ENCODE measurements at places on chromosomes 6 and 20.

GRCh38 chr20:17443131-17443858 is 87.9 kb downstream of the BFSP1 start:
- no peak for DNase-seq

DNA sequence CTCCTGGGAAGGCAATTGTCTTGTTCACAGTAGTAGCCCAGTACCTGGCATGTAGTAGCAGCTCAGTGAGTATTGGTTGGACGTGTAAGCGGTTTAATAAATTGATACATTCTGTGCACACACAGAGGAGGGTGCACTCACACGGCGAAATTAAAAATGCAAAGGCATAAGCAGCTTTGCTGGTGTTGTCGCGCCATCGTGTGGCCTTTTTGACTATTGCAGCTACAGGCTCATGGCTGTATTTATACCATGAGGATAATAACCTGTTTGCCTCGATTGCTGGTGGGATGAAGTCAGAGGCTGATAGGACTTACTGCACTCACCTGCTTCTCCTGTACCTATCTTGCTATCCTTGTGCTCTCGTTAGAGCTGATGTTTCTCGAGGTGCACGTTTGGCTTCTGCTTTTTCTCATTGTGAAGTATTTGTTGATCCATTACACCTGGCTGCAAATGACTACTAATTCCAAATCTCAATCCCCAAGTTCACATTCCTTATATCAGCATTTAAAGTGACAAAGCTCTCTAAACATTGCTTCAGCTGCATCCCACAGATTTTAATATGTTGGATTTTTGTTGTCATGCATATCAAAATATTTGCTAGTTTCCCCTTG is 61.5 kb downstream of the TBXT start:
- peak; percentile 19 for DNase-seq

GRCh38 chr6:15526212-15526701 is 136.6 kb downstream of the DTNBP1 start:
- DNase-seq, result no peak

GRCh38 chr6:38510205-38510604 is 129.5 kb downstream of the BTBD9 start:
- DNase-seq, result no peak

DNA sequence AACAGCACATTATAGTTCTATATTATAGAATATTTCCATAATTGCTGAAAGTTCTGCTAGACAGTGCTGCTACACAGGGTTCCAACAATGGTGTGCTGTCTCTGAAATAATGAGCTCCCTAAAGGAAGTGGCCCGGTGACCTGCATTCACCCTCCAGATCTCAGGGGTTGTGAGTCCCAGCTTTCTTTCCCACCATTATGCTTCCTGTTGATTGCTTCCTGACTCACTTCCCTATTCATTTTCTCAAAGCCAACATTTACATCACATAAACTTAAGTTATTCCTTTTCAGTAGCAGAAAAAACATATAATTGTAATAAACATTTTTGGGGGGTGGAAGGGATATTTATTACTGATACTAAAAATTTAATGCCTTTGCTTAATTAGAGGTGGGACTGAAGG is 12.9 kb upstream of the CCN6 start:
- no peak for DNase-seq

DNA sequence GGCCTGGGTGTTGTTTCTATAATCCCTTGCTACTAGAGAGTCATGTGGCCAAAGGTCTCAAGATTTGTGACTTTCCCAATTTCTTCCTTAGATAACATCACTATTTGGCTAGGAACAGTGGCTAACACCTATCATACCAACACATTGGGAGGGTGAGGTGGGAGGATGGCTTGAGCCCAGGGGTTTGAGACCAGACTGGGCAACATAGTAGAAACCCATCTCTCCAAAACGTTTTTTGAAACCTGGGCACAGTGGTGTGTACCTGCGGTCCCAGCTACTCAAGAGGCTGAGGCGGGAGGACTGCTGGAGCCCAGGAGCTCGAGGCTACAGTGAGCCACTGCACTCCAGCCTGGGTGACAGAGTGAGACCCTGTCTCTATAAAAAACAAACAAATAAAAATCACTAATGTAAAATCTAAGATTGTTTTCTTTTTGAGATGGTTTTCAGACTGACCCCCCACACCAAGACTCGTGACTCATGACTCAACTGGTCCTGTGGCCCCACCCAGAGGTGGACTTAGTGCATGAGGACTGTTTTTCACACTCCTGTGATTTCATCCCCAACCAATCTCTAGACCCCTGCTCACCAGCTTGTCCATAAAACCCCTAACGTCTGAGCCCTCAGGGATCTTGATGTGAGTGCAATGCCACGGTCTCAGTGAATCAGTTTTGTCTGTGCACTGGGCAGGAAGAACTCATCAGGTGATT is 48.3 kb upstream of the KIF16B start:
- DNase-seq, result no peak

DNA sequence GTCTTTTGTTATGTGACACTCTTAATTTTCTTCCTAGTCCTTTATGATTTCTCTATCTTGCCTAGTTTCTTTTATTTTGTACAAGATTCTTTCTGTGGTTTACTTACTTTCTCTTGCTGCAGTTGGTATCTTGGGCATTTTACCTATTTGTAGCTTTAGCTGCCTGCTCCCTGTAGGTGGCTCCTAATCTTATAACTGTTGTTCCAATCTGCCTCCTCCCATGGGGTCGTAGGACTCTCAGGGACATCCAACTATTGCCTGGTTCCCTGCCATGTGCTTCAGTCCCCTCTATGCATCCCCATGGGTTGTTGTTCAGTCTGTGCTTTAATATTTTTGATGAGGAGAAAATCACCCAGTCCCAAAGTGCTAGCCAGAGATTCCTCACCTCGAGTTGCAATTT is 31.4 kb downstream of the RIN2 start:
- no peak for DNase-seq
